Central memory CD4-positive, alpha-beta T cell (primary cell): ENCODE measurements at places on chromosomes 12 and 14.

- DNase-seq: no peak
These were observed 79.3 kb downstream of the SSPN start for GRCh38 chr12:26274441-26275312.

- DNase-seq: no peak
These were observed 180.2 kb downstream of the CACNA1C start for GRCh38 chr12:2233034-2233433.

DNA sequence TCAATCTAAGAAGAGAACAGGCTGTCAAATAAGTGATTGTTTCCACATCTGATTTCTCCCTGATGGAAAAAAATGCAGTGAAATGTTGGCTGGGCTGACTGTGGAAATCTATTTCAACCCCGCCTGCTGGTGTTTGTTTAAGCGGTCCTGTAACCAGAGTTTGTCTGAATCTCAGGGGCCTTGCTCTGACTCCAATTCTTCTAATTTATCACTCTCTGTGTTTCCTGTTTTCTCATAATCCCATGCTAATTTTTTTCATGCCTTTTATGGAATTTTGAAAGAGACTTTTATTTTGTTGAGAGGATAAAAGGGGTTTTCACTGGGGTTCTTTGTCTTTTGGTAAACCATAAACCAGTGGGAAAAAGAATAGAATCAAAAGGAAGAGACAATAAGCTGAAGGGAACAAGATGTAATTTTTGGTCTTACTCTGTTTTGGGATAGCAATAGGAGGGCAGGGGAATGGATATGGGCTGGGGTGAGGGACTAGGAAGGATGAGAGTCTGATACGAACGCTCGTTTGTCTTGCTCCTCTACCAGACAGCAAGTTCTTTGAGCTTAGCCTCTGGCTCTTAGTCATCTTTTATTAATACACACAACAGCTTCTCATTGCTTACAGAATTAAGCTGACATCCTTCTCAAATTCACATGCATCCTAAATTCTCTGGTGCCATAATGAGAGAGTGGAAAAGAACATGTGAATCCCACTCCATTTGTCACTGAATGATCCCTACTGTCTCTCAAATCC is 8.0 kb upstream of the MGP start:
- DNase-seq: no peak

- DNase-seq: no peak
These were observed 3.8 kb downstream of the DHRS2 start for GRCh38 chr14:23639891-23640523.

GRCh38 chr14:25116607-25117006 is 66.7 kb upstream of the STXBP6 start:
- DNase-seq: no peak

DNA sequence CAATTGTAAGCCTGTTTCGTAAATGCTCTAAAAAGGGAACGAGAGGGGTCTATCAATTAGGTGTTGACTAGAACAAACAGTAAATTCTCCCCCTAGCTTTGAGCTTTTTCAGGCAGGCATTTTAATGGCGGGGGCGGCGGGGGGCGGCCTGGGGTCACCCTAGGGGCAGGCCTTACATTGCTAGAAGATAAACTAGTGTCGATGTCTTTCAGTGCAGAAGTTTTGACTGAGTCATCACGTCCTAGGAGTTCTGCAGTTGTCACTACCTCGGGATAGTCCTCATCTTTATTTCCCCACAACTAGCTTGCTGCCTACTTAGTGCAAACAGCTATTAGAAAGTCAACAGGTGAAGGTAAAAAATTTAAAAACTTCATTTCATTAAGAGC is 1.6 kb downstream of the ATP6V1D start:
- no peak for DNase-seq

GRCh38 chr12:23950775-23951451 is 1.4 kb upstream of the SOX5 start:
- no peak for DNase-seq

- no peak for DNase-seq
These were observed 82.8 kb upstream of the NEDD1 start for GRCh38 chr12:96824074-96824837.

DNA sequence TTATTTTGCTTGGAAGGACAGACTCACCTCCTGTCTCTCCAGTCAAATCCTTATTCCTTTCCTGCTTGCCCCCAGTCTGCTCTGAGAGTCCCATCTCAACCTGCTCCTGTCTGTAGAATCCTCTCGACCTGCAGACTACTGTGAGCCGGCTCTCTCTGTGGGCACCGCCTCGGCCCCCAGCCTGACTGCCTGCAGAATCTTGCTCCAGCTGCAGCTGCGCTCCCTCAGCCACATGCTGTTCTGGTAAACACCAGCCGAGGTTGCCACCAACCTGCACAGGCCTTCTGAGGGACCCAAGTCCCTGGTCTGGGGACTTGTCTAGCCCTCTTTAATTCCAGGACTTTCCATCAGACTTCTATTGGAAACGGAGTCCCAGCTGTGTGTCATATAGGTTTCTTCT is 44.8 kb upstream of the PRMT8 start:
- no peak for DNase-seq

DNA sequence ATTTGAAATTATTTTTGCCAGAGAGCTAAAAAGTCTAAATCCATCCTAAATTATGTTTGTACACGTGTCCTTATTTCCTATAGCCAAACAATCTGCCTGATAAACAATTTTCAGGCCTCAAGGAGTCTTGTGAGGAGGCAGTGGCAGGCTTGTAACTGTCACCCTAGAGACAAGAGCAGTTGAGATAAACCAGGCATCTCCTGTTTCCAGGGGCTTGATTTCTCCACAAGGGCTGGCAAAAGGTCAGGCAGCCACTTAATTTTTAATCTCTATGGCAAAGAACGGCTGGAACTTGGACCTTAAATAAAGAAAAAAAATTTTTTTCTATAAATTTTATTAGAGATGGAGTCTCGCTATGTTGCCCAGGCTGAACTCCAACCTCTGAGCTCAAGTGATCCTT is 15.5 kb downstream of the PKP2 start:
- no peak for DNase-seq

DNA sequence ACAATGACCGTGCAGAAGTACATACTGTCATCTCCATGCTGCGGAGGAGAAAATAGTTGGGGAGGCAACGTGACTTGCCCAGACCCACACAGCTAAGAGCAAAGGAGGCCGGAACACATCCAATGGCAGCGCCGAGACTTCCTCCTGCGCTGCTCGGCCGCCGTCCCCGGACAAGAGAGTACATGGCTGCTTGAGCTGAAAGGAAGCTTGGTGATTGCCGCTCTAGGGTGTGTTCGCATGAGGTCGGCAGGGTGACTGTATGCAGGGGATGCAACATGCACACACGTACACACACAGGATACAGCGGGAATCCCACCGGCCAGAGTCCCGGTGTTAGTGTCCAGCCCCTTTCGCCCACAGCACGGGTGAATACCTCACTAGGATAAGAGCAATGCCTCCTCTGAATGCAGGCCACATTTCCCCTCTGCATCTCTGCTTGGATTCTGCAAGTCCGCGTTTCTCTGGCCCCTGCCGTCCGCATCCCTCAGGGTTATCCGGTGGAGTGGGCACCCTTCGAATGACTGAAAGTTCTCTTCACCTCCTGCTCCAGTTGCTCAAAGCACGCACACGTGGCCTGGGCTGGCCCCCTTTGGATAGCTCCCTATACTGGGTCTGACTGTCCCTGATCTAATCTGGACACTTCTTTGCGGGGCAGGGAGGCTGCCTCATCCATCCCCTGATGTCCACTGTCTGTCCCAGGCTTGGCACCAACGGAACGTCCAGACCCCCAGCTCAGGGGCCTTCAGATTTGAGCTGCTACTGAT is 78.8 kb downstream of the GSC start:
- DNase-seq: no peak

DNA sequence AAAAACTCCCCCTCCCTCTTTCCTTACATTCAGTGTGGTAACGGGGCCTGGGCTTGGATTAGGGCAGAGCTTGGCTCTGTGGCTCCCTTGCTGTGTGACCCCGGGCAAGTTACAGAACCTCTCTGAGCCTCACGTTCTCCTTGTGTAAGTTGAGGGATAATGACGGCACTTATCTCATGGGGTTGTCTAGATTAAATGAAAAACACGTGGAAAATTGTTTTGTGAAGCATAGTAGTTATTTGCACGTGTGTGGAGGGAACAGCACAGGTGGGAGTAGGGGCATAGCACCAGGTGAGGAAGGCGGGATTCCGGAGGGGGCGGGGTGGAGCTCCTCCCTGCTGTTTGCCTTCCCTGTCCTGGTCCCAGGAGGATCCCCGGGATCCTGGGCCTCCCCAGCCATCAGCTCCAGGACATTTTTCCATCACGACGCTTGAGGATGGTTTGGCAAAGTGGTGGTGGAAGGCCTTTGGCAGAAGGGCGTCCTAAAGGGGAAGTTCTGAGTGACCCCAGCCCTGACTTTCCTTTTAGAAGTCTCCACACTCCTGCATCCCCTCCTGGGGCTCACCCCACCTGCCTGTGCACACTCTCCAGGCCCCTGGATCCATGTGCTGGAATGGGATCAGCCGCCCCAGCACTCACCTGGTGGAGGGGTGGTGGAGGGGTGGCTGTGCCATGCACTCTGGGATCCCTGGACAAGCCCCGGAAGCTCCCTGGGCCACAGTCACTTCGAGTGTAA is 22.7 kb downstream of the LRTM2 start:
- DNase-seq: no peak

GRCh38 chr12:30810918-30811317 is 56.2 kb upstream of the CAPRIN2 start:
- DNase-seq: no peak
